Panc1 (cell line): ENCODE measurements at places on chromosomes 5 and 9.

DNA sequence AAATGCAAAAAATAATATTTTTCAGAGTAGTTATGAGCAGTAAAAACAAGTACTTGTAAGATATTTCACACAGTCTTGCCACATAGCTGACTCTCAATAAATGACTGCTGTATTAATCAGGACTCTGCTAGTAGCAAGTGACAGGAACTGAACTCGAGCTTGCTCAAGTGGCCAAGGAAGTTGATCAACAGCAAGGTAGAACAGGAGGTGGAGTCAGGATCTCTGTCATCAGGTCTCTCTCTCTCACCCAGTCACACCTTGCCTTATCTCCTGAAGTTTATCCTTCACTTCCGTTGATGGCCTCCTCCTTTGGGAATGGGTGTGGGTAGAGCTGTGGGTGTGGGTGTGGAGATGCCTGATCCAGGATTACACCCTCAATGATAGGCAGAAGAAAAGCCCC, 107.0 kb downstream of the GPBP1 start:
- DNase-seq: no peak

DNA sequence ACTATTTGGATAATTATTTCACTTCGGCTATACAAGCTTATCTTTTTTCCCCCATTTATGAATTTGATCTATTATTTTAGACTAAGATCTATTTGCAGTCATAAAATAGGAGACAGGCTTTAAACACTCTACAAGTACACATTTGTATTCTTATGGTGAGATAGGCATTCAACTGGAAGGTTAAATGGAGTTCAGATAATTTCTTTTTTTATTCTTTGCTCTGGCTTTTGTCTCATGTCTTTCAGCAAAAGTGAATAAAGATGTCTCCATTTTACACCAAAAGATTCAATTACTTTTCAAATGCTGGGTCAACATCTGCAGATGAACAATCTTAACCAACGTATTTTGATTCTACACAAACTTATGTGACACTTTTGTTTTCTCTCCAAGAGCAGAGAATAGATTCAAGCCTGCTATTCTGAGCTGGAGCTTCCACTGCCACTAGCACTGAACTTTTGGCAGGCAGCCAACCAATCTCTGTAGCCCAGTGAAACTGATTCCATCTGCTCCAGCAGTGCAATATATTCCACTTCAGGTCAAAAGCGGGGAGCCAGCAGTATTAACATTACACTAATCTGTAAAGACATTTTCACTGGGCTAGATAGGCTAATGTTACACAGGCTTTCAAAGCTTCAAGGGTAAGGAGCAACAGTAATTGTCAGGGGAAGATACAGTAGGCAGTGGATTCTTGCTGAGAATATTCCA, 452.0 kb upstream of the ZNF608 start:
- DNase-seq: no peak

GRCh38 chr5:135400866-135401265, 1.8 kb upstream of the MACROH2A1 start:
- no peak for DNase-seq

DNA sequence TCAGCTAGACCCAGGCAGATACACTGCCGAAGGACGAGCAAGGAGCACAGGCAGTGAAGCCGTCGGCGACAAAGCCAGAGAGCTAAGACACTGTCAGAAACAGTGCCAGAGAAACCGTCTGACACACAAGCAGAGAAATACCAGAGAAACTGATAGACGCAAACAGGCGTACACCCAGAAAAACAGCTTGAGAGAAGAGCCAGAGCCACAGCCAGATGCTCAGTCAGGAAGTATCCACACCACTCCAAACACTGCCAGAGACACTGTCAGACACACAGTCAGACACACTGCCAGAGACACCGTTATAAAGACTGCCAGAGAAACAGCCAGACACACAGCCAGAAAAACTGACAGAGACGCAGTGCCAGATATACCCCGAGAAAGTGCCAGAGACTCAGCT, 19.1 kb downstream of the CNTFR start:
- no peak for DNase-seq

DNA sequence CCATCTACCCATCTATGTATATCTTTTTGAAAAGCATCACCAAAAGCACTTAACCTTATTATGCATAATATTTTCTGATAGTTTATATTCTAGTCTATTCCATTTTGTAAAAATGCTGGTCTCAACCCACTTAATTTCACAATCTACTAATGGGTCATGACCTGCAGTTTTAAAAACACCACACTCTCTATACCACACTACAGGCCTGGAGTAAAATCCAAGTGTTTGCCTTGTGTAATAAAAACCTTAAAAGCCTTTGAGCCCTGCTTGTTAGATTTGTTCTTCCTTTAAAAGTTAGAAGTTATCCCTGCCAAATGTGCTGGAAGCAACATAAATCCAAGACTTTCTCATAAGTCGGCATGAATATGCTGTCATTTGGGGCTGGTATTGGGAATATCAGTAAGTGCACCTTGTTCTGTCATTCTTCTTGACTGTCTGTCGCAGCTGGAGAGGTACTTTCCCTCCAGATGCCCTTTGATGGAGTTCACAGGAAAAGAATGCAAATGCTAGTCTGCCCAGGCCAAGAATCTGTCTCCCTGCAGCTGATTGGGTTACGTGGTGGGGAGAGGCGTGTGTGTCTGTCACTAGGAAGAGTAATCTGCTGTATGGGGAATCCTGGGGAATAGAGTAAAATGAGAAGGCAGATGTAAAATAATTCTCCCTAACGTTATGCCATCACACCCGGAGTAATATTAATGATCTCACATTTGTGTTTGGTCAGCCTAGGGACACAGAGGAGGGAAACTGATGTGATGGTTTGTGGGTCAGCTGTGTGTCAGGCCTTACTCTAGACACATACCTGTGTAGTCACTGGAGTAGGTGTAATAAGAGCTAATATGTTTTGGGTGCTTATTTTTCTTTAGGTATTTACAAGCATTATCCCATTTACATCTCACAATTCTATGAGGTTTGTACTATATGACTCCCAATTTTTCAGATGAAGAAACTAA, 79.4 kb downstream of the ZNF366 start:
- no peak for DNase-seq

DNA sequence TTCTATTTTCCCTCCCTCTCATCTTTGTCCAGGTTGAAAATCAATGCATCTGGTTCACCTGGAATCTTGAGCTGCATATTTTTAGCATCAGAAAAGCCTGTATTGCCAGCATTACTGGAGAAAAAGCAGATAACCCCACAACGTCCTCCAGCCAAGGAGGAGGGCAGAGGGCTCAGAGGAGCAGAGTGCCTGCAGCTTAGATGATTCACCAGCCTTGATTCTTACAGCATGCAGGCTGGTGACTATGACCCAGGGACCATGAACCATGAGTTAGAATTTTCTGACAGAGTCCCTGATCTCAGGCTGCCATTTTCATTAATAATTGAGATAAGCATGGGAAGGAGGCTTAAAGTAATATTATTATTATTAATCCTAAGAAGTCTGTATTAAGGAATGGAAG, 278.2 kb downstream of the BRINP1 start:
- DNase-seq: no peak

DNA sequence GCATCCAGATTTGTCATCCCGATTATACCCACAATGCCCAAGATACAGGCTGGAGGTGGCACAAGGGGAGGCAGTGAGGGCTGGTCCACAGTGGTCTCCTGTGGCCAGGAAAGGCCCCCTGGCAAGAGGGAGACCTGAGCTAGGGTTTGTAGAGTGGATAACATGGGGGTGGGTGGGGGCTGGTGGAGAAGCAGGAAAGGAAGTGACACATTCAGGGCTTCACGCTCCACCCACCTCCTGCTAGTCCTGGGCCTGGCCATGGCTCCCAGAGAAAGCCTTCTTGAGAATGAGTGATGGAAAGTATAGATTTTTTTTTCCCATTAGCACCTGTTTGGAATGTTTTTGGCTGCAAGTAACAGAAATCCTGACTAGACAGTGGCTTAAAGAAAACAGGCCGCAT, 81.3 kb downstream of the ANKRD33B start:
- no peak for DNase-seq

GRCh38 chr9:95313010-95313498, 4.5 kb downstream of the FANCC start:
- no peak for DNase-seq

DNA sequence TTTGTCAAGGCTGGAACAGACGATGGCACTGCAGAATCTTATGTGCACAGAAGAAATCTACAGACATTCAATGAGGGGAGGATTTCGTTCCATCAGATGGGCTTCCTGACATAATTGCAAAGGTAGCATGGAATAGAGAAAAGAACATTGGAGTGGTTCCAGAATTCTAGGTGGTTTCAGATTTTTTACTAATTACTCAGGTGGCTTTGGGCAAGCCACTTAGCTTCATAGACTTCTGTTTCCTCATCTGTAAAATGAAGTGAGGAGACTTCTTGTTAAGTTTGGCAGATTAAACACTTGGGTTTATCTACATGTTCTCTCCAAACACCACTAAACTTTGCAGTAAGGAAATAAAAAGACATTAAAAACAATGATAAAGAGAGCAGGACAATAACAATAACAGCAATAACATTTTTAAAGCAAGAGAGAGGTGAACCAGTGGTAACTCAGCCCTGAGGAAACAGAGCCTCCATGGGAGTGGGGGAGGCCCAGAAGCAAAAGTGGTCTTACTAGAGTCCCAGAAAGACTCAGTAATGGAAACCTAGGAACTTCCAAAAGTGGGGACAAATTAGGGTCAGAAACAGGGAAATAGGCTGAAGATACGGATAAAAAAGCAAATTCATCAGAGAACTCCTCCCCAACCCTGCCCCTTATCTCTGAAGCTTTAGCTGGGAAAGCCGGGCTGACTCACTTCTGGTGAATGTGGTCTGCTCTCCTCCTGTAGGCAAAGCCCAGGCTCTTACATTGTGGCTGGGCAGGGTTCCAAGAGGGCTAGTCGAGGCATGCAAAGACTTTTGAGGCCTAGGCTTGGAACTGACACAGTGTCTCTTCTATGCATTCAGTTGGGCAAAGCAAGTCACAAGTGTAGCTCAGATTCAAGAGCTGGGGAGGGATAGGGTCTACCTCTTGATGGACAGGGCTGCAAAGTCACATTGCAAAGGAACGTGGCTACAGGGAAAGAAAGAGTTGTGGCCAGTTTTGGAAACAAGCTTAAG, 11.8 kb upstream of the ACTBL2 start:
- DNase-seq: no peak

DNA sequence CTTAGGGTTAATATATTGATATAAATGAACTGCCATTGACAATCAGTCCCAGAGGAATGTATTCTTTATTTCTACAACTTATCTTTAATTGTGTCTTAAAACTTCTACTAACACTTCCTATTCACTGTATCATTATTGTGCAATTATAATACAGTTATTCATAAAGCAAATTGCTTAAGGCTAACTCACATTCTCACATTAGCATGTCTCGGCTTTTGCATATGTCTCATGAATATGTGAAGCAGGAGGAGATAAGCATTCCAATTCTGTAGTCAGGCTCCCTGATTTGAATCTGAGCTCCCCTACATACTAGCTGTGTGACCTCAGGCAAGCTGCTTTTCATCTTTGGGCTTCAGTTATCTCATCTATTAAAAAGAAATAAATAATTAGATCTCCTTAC, 45.4 kb downstream of the PLGRKT start:
- DNase-seq: no peak

DNA sequence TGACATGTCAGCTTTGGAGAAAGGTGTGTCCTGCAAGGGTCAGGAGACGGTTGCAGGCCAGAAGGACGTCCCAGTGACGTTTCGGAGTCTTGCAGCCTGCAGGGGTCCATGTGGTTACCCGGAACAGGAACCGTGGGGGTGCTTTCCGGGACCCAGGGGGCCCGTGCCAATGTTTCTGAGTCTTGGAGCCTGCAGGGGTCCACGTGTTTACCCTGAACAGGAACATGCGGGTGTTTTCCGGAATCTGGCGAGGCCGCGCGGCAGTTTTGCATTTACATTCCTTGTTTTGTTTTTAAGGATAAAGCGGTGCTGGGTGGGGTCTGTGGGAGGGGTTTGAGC, 30.6 kb downstream of the NKD2 start:
- DNase-seq: no peak

- DNase-seq: no peak
Measured at GRCh38 chr5:139914218-139914807, 118.7 kb downstream of the PSD2 start.

DNA sequence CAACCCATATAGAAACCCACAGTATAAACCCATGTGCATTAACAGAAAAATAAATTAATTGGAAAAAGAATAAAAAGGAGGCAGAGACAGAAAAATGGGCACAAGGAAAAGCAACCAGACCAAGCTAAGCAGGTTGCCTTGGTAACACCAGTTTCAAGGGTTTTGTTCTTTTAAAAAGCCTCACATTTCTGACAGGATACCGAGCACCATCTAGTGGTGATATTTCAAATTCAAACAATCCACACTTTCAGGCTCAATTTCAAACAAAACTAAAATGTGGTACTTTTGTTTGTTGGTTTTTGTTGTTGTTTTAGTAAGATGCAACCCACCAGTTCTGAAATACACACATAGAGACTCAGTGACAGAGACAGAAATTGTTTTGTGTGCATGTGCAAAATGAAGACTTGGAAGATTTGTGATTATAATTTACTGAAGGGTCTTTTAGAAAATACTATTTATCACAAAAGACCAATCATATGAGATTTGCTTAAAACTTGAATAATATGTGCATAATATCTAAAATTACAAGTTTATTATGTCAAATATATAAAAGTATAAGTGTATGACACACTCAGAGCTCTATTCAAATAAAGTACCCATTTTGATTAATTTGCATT, 318.2 kb downstream of the SLCO4C1 start:
- DNase-seq: peak; percentile 24

DNA sequence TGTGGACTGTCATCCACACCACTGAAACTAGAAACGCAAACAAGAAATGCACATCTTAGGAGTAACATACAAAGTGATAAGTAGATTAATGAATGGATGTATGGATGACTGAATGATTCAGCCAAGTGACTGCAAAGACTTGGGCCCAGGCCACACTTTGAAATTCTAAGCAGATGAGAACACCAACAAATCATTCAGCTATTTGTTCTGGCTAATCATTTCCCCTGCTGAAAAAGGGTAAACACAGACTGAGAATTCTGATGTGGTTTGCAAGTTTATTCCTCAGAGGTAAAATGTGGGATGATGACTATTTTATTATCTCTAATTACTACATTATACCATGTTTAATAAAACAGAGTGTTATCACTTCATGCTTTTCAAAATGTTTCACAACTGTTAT, 163.2 kb upstream of the ADAMTS16 start:
- no peak for DNase-seq

DNA sequence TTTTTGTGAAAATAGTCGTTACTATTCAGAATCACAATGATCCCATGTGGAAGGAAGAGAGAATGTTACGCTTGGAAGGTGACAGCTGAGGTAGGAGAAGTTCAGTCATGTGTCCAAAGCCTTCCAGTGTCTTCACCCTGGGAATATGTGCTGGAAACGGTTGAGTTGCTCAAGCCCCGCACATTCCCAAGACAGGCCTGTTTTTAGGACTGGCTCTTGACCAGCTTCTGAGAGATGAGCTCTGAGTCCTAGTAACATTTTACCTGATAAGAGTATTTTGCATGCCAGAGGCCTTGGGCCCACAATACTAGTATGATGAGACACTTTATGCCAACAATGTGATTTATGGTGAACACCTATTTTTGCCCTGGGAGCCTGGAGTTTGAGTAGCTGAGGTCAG, 101.7 kb downstream of the LMNB1 start:
- DNase-seq: no peak
